ENCODE measurements at places on chromosomes 5 and 9.

DNA sequence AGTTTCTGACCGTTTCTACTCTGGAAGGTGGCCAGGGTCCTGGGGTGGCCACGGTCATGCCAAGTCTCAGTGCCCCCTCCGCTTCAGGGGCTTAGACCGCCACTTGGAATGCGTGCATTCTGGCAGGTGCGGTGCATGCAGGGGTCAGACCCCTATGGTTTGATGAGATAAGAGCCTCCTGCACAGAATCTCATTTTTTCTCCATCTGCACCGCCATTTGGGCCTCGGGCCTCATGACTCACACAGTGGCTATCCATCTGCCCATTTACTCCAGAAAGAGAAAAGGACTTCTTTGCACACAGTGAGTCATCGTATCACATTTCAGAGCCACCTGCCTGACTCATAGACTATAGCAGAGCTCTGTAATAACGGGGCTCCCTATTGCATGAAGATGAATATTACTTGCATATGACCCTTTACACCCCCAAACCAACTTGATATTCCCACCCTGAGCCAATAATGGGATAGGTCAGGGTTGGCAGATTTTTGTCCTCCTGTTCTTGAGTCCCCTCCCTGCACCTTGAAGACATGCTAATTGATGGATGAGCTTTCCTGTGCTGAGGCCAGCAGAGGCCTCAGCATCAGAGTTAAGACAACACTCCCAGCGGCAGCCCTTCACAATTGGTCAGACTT, 157.4 kb downstream of the NR3C1 start:
- no peak for DNase-seq

- DNase-seq: no peak
Observed at GRCh38 chr9:98660541-98660940, 48.2 kb downstream of the GABBR2 start.

- DNase-seq: no peak
Observed at GRCh38 chr5:13660072-13660471, 284.4 kb downstream of the DNAH5 start.

GRCh38 chr9:131657037-131657377, 82.9 kb downstream of the RAPGEF1 start:
- DNase-seq: no peak

DNA sequence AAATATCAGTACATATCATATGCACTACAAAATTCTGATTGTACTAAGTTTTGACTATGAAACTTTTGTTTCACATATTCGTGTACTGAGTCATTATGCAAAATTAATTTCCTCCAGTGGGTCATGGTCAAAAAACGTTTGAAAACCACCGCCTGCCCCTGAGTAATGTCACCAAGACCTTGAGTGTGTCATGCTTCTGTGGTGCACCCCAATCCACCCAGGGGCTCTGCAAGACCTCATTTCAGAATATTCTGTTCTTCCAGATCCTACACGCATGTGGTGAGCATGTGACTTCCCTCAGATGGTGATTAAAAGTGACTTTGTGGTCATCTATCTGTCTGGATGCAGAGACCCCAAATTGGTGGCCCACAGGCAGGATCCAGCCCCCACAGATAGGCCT, 31.0 kb downstream of the ABLIM3 start:
- DNase-seq: no peak

GRCh38 chr5:89988129-89988810, 421.3 kb downstream of the CETN3 start:
- DNase-seq: no peak

DNA sequence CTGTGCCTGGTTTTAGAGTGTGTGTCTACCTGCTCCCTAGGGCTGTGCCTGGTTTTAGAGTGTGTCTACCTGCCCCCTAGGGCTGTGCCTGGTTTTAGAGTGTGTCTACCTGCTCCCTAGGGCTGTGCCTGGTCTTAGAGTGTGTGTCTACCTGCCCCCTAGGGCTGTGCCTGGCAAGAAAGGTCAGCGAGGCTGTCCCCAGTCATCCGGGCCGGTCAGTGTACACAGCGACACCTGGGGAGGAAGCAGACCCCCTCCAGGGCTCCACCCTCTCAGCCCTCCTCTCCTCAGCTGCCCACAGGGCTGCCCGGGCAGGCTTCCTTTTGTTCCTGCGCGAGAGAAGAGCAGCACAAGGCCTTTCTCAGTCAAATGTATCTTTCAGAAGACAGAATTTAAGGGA, 4.1 kb downstream of the NRARP start:
- DNase-seq: no peak

GRCh38 chr5:102119252-102119651, 176.8 kb downstream of the SLCO4C1 start:
- no peak for DNase-seq

GRCh38 chr5:128782446-128782845, 182.8 kb upstream of the SLC27A6 start:
- DNase-seq: no peak

GRCh38 chr9:93107825-93108161, 11.8 kb downstream of the CARD19 start:
- DNase-seq: no peak

DNA sequence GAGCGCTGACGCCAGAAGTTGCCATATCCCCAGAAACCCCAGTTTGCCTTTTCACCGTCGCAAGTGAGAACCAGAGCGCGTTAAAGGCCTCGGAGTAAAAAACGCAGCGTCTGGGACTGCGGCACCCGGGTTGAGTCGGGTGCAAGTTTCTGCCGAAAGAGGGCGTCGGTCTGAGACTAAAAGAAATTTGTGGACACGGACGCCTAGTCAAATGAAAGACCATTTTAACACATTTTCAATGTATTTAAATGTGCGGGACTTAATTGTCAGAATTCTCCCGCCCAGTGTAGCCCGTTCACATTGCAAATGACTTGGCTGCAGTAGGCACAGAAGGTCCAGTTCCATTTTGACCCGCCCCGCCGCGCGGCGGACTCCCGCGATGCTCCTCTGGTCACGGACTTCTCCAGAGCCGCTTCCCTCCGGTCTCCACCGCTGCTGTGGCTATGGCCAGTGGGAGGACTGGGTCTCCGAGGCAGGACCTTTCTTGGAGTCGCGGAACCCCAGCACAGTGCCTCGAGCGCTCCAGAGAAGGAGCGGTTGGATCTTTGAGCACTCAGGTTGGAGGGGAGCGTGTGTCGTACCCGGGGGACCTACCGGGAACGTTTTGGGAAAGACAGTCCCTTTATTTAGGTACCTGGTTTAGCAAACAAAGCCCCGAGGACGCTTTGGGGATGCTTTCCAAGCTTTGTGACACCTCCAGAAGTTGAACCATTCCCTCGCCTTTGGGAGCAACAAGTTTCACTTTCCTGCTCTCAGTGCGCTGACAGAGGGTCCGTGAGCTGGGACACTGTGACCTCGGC, 1.2 kb upstream of the NPR3 start:
- no peak for DNase-seq

DNA sequence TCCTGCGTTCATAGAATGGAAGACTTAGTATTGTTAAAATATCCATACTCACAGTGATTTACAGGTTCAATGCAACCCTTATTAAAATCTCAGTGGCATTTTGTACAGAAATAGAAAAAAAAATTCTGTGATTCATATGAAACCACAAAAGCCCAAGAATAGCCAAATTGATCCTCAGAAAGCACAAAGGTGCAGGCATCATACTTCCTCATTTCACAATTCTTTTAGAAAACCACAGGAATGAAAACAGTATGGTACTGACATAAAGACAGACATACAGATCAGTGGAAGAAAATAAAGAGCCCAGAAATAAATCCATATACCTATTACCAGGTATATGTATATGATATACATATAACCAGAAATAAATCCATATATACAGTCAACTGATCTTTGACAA, 86.8 kb upstream of the MEGF10 start:
- DNase-seq: no peak

- DNase-seq: no peak
Observed at GRCh38 chr5:169696621-169697510, 59.8 kb downstream of the DOCK2 start.

DNA sequence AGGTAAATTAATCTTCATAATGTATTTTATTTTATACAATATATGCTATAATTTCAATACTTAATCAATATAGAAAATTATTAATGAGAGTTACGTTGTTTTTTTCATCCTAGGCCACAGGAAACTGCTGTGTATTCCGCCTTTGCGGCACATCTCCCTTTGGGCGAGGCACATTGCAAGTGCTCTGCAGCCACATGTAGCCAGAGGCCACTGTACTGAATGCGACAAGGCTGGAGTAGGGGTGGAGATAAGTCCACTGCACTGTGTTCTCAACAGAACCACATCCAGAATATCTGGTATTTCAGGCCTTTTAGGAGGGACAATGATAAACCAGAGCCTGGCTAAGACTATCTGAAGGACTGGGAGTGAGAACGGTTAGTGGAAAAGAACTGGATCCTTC, 134.7 kb downstream of the CRB2 start:
- DNase-seq: no peak

DNA sequence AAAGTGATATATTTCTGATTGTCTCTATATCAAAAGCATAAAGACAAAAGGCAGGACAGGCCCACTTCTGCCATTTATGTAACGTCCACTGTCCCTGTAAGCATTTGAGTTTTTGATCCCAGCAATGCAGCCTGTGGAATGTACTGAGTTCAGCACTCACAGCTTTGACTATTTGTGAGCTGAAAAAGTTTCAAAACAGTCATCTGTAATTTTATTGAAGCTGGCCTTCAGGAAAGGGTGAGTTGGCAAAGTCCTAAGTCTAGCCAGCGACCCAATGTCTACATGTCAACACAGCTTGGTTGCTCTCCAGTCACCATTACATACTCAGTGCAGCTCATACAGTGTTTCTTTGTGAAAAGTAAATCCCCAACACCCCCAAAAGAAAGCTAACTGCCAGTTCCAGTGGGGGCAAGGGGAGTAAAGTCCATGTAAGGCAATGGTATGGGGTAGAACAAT, 9.7 kb downstream of the LIFR start:
- no peak for DNase-seq

- DNase-seq: no peak
Observed at GRCh38 chr9:136854113-136854841, 2.1 kb downstream of the MAMDC4 start.

- no peak for DNase-seq
Observed at GRCh38 chr5:52802974-52803336, 15.2 kb downstream of the ITGA1 start.

- DNase-seq: no peak
Observed at GRCh38 chr5:143882520-143882919, 70.6 kb downstream of the HMHB1 start.

GRCh38 chr5:140041099-140041491, 2.0 kb downstream of the NRG2 start:
- DNase-seq: no peak

- no peak for DNase-seq
Observed at GRCh38 chr9:71431931-71432330, 310.5 kb upstream of the TRPM3 start.

DNA sequence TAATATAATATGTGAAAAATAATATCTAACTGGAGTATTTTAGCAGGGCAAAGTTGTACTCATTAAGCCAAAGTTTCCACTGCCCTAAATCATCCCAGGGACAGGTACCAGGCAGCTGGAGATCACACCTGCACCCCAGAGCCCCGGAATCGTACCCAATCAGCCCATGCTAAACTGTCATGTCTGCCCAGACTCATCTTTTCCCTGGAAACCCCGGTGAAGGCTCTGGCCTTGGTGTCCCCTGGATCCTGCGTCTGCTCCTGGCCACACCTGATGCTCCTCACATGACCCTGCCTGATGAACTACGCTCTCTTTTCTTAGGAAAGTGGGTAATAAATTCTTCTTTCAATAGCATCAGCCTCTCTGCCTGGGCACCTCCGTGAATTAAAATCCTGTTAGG, 15.6 kb upstream of the IRX2 start:
- no peak for DNase-seq

GRCh38 chr9:35258660-35259474, 97.1 kb downstream of the UNC13B start:
- DNase-seq: no peak

- DNase-seq: no peak
Observed at GRCh38 chr5:446883-447263, 3.9 kb downstream of the EXOC3 start.

Data from cortex of kidney (tissue), 1 donor.